ENCODE measurements at places on chromosomes 3 and 15. TPM values are rescaled to one million over a fixed set of nuclear protein-coding genes. Genes with fewer than 3 reads are reported as not detected.
A peak's percentile ranks its signal among the peaks of the same experiment; 100 is the strongest.

DNA sequence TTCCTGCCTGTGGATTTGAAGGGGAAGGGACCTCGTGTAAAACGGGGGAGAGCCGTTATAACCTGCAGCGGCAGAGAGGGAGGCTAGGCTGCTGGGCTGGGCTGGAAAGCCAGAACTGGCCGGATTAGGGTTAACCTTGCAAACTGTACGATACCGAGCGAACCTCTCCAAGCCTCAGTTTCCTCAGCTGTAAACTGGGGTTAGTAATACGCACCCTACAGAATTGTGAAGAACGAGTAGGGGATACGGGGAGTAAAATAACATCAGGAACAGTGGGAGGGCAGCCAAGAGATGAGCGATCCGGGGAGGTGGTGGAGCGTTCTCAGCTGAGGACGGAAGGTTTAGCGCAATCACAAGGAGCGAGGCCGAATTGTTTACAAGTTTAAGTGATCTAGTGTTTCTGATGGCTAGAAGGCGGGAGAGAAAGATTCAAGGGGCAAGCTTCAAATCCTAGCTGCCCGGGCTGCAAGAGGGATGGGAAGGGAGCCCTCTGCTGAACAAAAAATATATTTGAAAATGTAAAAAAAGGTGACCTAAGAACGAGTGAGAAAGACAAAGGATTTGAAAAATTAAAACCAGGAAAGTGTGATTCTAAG, 768 bp upstream of the SEMA5B start:
- peak; percentile 86 for DNase-seq

- no peak for DNase-seq
Observed at GRCh38 chr15:78065973-78066946, 11.3 kb downstream of the TBC1D2B start.

The CLPX gene
- polyA plus RNA-seq: 53.4 TPM

The GPR62 gene
- polyA plus RNA-seq: 0.02 TPM
